ENCODE measurements at places on chromosomes 3 and 15. TPM values are rescaled to one million over a fixed set of nuclear protein-coding genes. Genes with fewer than 3 reads are reported as not detected.

Gene APOD
- polyA plus RNA-seq, result not detected

DNA sequence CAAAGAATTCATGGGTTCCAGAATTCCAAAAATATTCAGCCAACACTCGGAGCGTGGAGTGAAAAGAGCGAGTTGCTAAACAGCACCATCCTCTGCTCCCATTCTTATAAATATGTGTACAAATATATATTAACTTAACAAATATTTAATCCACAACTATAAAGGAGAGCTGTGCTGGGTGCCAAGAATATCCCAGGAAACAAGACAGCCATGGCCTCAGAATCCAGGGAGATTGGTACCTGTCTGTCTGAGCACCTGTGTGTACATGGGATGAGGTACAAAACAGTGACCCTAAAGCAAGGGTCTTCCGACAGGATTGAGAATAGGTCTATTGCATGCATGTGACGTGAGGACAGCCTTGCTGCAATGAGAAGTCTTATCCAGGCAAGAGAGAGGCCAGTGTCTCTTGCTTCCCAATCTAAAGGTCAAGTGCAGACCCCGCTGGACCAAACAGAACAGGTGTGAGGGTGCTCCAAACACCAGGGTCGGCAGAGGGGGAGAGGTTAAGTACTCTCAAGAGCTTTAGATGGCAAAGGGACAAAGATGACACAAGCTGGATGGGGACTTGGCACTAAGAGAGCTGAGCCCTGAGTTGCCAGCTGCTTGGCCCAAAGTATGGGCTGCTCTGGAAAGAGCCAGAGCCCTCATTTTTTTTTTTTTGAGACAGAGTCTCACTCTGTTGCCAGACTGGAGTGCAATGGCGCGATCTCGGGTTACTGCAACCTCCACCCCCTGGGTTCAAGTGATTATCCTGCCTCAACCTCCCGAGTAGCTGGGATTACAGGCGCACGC is 36.2 kb downstream of the HOMER2 start:
- no peak overlapping the region for H3K27ac ChIP-seq
- DNase-seq, result no peak
- no peak overlapping the region for H3K4me3 ChIP-seq
- H3K27me3 ChIP-seq, result no peaks in the 10 kb centered on the region
- no peaks in the 10 kb centered on the region for H3K36me3 ChIP-seq

Gene ALPK3
- polyA plus RNA-seq, result 0.02 TPM

DNA sequence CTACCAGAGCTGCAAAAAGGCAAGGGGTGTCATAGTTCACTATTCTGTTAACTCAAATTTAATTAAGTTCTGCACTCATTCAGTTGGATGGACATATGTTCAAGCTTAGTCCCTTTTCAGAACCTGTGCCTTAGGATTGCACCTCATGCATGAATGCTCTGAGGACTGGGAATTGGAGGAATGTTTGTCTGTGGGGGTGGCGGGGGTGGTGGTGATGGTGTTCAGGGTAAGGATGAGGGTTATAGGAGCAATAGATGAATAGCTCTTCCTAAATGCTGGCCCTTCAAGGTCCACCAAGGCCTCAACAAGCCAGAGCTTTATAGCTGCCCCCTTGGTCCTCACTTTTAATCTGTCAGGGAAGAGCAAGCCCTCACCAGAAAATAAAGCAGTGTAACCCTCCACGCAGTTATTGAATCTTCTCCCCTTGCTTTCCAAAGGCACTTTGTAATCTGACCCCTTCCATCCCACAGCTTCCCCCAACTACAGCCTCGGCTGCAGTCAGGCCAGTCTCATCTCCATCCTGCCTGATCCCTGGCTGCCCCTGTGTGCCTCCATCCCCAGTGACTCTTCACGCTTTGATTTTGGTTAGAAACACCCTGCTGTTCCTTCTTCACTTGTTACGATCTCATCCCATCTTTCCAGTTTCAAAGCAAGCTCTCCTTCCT is 221.6 kb upstream of the LMCD1 start:
- H3K4me3 ChIP-seq, result no peak overlapping the region
- H3K4me1 ChIP-seq, result no peaks in the 10 kb centered on the region
- no peak overlapping the region for H3K27ac ChIP-seq
- H3K27me3 ChIP-seq, result no peaks in the 10 kb centered on the region

DNA sequence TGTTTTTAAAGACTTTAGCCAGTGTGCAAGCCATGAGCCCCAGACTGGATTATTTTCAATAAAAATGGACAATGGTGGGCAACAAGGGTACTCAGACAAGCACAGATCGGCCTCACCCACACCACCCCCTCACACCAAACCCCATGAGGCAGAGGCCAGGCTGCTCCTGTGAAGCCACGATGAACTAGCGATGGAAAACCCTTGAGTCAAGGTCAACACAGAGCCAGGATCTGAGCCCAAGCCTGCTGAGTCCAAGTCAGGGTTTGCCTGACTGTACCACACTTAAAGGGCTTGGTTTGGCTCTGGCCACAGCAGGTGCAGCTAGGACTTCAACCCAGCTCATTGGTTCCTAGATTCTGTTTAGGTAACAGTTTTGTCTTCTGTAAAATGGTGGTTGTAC is 131.5 kb upstream of the SLC2A2 start:
- no peak overlapping the region for H3K27ac ChIP-seq
- H3K36me3 ChIP-seq, result peaks cover 10% of the 10 kb centered on the region
- H3K4me3 ChIP-seq, result no peak overlapping the region
- H3K27me3 ChIP-seq, result no peaks in the 10 kb centered on the region
- no peak for DNase-seq
- H3K4me1 ChIP-seq, result no peaks in the 10 kb centered on the region
